NCI-H1436 treated with DMSO at 0.1 percent for 48 hours (cell line): ENCODE measurements at places on chromosomes 16 and 17.

DNA sequence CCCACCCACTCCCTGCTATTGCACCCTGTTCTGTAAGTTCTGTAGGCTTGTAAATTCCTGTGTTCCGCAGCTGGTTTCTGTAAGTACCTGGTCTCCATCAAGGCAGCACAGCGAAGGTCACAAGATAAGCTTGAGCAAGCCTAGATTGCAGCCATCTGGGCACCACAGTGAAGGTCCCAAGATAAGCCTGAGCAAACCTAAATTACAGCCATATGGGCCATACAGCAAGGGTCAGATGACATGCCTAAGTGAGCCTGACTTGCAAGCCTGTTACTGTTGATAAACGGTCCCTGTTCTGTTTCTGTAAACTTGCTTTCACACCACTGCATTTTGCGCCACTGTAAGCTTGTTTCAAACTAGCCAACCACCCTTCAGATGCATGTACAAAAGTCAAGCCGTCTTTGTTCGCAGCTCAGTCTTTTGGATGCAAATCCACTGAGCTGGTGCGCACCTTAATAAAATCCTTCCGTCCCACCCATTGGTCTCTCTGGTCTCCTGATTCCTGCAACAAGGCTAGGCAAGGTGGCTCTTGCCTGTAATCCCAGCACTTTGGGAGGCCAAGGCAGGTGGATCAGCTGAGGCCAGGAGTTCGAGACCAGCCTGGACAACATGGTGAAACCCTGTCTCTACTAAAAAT is 42.6 kb upstream of the ATF7IP2 start:
- DNase-seq = no peak

DNA sequence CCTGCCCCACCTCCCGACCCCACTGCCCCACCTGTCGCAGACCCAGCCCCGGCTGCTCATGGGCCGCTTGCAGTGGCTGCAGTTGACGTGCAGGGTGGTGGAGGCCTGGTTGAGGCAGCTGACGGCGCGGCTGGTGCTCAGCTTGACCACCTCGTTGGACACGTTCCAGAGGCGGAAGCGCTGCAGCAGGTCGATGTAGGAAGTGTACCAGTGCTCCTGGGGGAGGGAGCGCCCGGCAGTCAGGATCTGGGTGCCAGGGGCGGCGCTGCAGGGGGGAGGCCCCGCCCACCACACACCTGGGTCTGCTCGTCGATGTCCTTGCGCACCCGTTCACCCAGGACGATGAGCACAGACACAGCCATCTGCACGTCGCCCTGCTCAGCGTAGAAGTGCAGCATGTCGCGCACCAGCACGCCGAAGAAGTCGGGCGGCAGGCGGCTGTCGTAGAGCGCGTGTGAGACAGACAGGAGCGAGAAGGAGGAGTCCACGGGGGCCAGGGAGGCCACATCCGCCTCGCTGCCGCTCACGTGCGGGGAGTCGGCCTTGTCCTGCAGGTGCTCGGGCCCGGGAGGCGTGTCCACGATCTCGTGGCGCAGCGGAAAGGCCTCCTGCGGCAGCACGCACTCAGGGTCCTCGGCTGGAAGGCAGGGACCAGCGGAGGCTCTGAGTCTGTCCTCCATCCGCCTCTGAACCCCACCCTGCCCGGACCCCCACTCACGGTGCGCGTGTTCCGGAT is 995 bp upstream of the JMJD8 start:
- DNase-seq = no peak

DNA sequence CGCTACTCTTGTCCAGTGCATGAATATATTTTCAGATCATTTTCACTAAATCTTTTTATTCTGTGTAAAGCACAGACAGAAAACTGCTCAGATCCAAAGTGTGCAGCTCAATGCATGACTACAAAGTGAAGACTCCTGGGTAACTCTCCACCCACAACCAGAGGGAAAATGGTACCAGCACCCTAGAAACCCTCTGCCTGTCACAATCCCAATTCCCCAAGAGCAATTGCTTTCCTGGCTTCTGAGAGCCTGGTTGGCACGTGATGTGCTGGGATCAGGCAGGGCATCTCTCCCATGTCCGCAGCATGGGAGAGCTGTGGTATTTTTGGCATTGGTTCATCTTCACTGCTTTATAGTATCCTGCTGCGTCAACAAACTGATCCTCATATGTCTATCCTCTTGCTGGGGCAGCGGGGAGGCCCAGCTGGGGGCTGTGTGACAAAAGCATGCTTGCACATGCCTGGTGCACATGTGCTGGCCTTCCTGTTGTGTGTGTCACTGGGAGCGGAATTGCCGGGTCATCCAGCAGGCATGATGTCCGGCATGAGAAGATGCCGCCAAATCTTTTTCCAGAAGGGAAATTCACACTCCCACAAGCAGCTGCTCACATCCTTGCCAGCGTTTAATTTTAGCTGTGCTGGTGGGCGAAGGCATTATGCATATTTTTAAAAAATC is 278.9 kb upstream of the FOXF1 start:
- no peak for DNase-seq

DNA sequence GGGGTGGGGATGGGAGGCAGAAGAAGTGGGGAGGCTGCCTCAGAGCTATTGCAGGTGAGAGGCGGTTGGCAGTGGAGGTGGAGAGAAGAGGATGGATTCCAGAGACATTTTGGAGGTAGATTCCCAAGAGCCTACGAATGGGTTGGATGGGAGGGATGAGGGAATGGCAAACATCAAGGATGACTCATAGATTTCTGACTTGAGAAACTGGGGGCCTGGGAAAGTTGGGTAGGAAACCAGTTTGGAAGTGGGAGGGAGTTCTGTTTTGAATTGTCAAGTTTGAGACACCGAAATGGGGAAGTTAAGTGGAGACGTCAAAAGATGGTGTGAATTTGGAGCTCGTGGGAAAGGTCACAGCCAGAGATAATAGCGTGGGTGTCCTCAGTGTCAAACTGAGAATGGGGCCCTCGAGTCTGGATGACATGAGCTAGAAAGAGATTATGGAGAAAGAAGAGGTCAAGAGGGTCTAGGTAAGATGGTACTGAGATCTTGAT is 6.2 kb upstream of the CYLD start:
- no peak for DNase-seq

DNA sequence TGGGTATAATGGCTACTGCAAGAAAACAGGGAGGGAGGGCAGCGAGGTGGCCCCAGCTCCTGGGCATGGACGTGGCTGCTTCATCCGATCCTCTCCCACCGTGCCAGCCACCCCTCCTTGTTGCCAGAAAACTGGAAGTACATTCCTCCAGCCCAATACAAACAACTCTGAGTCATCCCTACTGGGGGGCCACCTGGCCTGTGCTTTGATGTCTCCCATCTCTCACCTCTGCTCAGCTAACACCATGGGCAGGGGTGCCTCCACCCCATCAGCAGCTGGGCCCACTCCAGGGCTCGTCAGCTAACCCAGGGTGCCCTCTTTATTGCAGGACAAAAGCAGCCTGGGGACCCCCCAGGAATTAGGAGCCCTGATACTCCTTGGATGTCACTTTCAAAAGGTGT is 2.0 kb downstream of the RHBDF2 start:
- no peak for DNase-seq

GRCh38 chr16:48542020-48542473 is 67.9 kb downstream of the N4BP1 start:
- no peak for DNase-seq

DNA sequence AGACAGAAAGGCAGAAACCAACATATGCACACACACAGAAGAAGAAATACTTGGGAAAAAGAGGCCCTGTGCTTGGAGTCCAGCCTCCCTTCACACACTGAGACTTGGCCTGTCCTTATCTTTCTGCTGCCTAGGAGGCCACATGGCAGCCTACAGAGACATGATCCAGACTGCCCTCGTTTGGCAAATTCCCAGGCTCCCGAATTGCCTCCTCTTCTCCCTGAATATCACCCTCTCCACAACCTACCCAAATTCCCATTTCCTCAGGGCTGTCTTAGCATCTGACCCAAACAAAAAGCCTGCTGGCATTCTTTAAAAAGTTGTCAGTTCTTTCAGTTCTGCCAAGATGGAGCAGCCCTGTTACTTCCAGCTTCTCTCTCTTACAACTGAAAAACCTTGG is 59.8 kb downstream of the DNAH17 start:
- no peak for DNase-seq

DNA sequence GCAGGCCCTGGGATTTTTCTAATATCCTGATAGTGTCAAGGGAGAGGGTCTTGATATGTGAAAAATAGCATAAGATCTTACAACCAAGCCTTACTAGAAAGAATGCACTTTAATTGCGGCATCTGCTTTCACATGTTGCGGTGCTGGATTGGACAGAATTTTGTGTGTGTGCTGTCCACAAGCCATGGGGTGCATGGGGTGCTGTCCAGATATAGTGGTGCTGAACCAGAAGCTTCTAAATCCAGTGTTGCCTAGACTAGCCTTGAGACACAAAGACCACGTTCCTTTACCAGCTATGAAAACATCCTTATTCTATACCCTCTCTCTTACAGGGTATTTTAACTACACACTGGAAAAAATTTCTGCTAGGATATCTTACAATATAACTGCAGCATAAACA is 244.0 kb downstream of the TMEM114 start:
- no peak for DNase-seq

DNA sequence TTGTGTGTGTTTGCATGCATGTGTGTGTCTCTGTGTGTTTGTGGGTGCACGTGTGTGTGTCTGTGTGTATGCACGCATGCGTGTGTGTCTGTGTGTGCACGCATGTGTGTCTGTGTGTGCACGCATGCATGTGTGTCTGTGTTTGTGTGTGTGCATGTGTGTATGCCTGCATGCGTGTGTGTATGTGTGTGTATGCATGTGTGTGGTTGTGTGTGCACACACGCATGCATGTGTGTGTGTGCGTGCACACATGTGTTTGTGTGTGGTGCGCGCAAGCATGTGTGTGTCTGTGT is 239.9 kb upstream of the TNRC6C start:
- DNase-seq = no peak

DNA sequence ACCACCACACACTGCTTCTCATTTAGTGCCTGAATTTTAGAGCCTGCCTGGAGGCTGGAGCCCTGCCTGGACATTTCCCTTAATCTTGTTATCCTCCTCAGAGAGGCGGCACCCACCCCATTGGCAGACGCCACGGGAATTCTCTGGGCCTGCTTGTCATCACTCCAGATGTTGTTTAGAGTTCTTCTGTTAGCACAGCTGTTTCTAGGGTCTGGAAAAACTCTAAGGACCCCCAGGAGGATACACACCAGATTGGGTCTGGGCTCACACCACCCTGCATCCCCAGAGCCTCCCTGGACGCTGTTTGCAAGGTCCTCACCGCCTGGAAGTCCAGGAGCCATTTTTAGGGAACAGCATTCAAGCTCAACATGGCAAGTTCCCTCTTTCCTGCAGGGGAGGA is 565 bp upstream of the XAF1 start:
- no peak for DNase-seq

- DNase-seq = no peak
Measured at GRCh38 chr17:52159246-52160135, 977 bp upstream of the CA10 start.

GRCh38 chr16:50386139-50386538 is 17.4 kb upstream of the BRD7 start:
- DNase-seq = no peak

DNA sequence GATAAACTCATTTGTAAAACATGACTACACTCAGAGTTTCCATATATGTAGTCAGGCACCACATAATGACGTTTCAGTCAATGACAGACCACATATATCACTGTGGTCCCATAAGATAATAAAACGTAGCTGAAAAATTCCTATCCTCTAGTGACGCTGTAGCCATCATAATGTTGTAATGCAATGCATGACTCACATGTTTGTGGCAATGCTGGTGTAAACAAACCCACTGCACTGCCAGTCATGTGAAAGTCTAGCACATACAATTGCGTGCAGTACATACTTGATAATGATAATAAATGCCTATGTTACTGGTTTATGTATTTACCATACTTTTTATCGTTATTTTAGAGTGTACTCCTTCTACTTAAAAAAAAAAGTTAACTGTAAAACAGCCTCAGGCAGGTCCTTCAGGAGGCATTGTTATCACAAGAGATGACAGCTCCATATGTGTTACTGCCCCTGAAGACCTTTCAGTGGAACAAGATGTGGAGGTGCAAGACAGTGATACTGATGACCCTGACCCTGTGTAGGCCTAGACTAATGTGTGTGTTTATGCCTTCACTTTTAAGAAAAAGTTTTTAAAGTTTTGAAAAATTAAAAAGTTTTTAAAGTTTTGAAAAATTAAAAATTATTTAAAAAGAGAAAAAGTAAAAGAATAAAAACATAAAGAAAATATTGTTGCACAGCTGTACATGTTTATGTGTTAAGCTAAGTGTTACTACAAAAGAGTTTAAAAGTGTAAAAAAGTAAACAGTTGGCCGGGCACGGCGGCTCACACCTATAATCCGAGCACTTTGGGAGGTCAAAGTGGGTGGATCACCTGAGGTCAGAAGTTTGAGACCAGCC is 9.0 kb downstream of the STAT5B start:
- no peak for DNase-seq

- no peak for DNase-seq
Measured at GRCh38 chr17:76685846-76686245, 24.9 kb downstream of the MXRA7 start.

DNA sequence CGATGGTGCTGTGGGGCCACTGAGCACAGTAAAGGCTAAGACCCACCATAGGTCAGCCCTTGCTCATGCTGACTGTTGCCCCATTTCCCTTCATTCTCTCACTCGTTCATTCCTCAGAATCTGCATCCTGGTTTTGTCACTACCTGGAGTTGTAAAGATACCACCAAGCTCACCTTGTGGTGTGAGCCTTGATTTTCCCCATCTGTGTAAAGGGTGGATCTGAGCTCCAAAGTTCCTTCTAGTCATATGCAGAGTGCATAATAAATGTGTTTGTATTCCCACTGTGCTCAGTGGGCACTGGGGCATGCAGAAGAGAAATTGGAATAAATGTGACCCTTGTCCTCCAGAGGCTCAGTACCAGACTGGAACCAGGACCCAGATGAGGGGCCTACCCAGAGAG is 35.2 kb upstream of the MEOX1 start:
- DNase-seq = no peak

DNA sequence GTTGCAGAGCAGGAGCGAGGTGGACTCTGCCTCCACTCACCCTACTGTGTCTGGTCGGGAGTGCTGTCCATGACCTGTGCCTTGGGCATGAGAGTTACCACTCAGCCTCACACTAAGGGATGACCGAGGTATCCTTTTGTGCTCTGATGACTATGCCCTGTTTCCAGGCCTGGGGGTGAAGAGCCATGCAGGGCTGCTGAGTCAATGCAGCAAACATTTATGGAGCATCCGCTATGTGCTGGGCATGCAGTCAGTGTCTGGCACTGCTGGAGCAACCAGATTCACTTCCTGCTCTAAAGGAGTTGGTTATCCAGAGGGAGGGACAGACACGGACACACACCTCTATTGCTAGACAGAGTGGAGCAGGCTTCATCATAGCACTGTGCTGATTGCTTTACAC is 7.6 kb upstream of the HNF1B start:
- DNase-seq = no peak

DNA sequence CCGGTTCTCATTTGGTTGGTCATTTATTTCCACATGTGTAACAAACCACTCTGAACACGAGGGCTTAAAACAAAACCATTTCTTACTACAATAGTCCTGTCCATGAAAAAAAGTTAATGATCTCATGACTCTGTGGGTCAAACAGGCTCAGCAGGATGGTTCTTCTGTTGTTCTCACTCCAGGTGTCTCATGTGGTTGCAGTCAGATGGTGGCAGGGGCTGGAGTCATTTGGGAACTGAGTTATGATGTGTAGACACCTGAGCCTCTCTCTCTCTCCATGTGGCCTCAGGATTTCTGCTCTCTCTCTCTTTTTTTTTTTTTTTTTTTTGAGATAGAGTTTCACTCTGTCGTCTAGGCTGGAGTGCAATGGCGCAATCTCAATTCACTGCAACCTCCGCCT is 55.4 kb downstream of the RTN4RL1 start:
- no peak for DNase-seq
